ENCODE measurements at places on chromosomes 5 and 9.
A peak's percentile ranks its signal among the peaks of the same experiment; 100 is the strongest.

DNA sequence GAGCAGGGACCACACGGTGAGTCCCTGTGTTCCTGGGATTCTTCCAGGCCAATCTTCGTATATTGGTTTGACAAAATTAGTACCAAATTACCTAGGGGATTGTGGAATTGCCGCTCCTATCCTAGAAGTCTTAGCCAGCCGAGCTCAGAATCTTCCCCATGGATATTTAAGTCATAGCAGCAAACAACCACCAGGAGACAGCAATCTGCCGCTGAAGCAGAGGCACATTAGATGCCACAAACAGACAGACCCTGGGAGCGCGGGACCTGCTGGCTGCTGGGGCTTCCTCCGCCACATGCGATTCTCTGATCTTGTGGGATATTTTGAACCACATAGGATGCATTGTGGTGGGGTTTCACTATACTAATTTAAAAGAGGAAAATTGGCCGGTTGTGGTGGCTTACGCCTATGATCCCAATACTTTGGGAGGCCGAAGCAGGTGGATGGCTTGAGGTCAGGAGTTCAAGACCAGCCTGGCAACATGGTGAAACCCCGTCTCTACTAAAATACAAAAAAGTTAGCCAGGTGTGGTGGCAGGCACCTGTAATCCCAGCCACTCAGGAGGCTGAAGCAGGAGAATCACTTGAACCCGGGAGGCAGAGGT, 31.7 kb upstream of the ZBTB43 start:
- peak; percentile 67 for DNase-seq

DNA sequence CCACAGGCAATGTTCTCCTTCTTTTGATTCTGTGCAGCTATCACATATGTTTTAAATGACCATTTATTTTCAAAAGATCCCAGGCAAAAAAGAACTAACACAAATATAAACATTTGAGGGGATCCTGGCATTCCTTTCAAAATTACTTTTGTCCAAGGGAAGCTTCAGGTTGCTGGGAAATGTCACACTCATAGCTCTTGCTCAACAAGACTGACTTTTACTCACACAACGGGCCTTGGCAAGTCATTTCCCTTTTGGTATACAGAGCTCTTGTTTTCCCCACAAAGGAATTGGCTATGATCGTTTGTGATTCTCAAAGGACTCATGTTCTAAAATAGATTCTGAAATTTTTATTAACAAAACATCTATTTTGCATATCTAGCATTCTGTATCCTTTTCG, 4.5 kb upstream of the PALM2AKAP2 start:
- DNase-seq: peak; percentile 45

DNA sequence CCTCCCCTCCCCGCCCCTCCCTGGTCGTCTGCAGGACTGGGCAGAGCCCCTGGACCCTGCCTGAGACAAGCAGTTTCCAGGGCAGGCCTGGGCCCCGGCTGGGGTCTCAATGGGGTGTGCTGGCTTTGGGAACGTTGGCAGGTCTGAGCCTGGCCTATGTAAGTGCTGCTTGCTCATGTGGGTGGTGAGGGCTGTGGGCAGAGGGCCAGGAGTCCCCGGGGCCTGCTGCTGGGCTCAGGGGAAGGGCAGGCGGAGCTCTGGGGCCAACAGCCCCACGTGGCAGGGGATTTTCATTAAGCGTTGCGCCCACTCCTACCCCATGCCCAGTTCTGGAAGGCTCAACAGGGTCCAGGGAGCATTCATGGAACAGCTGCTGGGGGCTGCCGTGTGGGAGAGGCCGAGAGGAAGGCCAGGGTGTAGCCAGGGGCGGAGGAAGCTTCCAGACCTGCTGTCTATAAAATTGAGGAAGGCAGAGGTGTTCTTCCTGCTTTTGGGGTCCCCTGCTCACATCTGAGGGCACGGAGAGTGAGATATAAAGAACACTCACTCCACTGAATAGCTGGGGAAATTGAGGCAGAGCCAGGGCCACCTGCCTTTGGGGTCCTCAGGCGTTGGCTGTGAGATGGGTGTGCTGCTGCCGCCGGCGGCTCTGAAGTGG, 32.5 kb downstream of the RXRA start:
- DNase-seq: peak; percentile 52

GRCh38 chr5:59209758-59210359, 627.0 kb downstream of the RAB3C start:
- DNase-seq: no peak

DNA sequence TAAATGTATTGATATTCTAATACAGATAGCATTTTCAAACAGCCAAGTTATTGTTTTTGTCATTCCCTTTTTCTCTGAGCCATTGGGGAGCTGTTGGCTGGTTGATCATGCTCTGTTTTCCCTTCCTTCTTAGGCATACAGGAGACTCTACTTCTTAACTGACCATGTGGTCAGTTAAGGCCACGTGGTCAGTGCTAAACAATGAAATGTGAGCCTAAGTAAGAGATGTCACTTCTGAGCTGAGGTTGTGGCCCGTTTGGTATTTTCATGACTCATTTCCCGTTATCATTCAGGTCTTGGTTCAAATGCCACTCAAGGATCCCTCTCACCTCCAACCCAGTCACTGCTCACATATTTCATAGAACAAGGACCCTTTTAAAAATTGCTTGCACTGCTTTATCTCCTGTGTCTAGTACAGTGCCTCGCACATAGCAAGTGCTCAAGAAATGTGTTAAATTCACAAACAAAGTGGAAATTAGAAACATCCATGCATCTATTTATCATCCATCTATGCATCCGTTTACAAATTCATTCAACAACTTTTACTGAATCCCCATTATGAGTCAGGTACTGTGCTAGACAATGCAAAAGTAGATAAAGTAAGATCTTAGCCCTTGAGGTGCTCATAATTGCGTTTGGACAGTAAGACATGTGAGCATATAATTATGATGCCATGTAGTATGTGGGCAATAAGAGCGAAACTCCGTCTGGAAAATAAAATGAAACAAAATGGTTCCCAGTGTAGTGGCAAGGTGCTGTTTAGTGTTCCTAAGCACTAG, 50.7 kb downstream of the ARRDC3 start:
- DNase-seq: no peak

GRCh38 chr9:125409637-125410521, 148.3 kb downstream of the GAPVD1 start:
- DNase-seq: peak; percentile 59

DNA sequence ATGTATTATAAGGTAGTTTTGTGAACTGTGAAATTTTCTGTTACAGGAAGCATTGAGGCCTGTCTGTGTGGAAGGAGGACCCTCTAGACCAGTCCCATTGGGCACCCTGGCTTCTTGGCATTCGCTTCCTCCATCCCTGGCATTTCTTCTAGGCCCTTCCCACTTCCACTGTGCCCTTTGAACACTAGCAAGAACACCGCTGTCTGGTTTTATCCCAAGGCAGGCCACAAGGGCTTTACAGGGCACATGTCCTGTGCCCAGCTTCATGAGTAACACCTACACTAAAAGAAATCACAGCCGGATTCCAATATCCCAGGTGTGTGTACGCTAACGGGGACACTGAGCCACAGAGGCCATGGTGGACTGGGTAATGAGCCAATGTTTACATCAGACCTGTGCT, 99.8 kb downstream of the ADRB2 start:
- no peak for DNase-seq

DNA sequence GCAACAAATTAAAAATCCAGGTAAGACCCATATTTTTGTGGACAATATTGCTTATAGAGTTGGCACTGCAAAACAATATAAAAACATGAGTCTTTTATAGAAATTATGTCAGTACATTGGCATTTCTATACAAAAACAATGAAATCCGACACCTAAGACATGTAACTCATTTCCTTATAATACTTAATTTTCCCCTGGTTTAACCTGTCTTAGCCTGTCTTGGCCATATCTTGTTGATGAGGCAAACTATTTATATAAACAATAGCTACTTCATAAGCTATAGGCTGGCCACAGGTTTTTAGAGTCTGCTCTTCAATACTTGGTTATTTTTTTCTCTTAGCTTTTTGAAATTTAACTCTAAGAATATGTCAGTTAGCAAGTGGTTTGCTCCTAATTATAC, 44.7 kb upstream of the IZUMO3 start:
- no peak for DNase-seq

DNA sequence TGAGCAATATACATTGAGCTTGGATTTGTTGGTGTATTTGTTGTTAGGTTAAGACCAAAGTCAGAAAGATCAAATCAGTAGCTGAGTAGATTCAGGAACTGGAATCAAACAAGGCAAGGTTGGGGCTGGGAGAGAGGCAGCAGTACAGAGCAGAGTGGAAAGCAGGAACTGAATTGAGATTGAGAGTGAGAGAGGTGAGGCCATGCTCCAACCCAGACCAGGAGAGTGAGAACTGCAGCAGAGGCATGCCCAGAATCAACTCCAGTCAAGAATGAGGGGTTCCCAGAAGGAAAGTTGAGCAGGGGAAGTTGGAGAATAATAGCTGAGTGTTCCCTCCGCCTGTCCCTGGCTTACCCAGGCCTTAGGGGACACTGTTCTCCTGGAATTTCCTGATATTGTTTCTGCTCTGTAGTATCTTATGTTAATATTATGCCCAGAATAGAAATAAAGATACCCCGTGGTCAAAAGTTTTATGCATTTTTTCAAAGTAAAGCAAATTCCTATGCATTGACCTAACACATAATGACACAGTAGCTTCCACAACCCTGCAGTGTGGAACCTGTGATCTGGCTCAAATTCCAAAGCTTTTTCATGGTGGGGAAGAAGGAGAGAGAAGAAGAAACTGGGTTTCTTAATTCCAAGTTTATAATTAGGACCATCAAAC, 82.7 kb downstream of the SV2C start:
- DNase-seq: no peak

DNA sequence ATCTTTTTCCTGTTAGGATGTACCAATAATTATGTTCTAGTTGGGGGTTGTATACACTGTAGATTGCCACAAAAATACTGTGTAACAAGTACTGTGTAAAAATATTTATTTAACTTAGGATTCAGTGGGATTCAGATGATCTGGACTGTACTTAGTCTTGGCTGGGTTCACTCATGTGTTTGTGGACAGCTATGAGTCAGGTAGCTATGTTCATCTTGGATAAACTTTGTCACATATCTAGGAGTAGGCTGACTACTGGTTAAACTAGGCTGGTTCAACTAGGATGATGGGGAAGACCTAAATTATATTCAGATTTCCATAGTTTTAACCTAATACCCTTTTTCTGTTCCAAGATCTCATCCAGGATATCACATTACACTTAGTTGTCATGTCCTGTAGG, 32.1 kb upstream of the TNFSF15 start:
- no peak for DNase-seq
